ENCODE measurements at places on chromosomes 12 and 14. TPM values are rescaled to one million over a fixed set of nuclear protein-coding genes. Genes with fewer than 3 reads are reported as not detected.

- DNase-seq, result no peak
These were observed 28.8 kb upstream of the INF2 start for GRCh38 chr14:104660597-104660996.

DNA sequence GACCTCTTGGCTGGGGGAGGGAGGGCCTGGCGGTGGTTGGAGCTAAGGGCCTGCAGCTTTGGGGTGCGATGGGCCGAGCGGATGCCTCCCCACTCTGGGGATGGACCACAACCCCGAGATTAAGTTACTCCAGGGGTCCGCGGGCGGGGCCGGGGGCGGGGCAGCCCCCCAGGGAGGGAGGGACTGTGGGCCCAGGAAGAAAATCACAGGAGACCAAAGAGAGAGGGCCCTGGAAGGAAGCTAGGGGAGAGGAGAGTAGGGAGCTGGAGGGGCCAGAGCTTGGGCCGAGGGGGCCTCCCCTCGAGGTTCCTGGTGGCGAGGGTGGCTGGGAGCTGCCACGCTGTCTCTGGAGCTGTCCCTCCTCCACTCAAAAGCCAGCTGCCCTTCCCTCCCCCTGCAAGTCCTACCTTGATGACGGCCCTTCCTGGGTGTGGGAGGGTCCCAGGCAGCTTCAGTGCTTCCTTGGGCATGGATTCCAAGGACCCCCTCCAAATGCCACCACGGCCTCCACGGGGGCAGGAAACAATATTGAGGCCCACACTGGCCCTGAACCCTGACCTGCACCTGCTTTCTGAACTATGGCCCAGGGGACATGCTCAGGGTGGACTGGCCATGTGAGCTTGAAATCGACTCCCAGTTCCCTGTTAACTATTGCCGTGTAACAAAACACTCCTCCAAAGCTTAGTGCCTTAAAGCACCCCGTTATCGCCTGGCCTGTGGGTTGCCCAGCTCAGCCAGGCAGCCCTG lies 610 bp upstream of the NUDT14 start:
- no peak for DNase-seq

GRCh38 chr14:70907996-70908934 lies 1.0 kb downstream of the PCNX1 start:
- DNase-seq, result peak; percentile 75

- DNase-seq, result no peak
These were observed 16.6 kb downstream of the HIP1R start for GRCh38 chr12:122851820-122852219.

The OTOGL gene
- 0.22 TPM for total RNA-seq

The CDCA3 gene
- 0.71 TPM for total RNA-seq

The SIX1 gene
- 5.2 TPM for total RNA-seq
